ENCODE measurements at places on chromosomes 16 and 17. TPM values are rescaled to one million over a fixed set of nuclear protein-coding genes. Genes with fewer than 3 reads are reported as not detected.

DNA sequence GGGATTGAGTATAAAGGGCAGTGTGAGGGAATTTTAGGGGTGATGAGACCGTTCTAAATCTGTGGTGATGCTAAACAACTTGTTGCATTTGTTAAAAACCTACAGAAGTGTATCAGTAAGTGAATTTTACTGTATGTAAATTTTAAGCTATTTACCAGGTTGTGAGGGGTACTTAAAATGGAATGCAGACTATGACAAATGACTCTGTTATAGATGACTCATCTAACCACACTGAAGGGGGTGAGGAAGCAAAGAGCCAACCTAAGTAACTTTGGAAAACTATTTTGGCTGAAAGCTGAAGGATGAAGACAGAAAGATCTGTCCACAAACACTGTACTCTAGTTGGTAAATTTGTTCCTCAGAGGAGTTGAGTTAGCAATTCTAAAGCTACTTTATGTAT, 5.3 kb upstream of the MKS1 start:
- no peak for DNase-seq

Gene ANKRD40CL
- not detected for polyA plus RNA-seq

- DNase-seq: no peak
Observed at GRCh38 chr16:62549875-62550274, 513.6 kb upstream of the CDH8 start.

Gene PRSS33
- polyA plus RNA-seq: not detected

Gene OR3A2
- not detected for polyA plus RNA-seq

DNA sequence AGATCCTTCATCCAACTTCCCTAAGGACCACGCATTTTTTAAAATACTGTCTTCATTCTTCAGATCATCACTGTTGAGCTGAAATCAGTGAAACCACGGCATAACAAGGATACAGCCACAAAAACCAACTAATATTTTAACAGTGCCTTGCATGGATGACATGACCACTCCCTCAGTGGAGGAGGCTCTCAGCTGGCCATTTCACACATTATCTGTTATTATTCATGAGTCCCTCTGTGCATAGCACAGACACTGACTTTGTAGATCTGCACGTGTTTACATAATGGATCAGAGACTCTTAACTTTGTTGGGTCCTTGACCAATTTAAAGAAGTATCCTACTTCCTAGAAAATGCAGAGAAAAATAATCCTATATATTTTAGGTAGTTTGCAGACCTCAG, 104.8 kb upstream of the NUDT7 start:
- DNase-seq: no peak

Gene TPSAB1
- polyA plus RNA-seq: 5.8 TPM

Gene MPRIP
- polyA plus RNA-seq: 329 TPM

- no peak for DNase-seq
Observed at GRCh38 chr17:47244697-47245096, 8.9 kb upstream of the ITGB3 start.

Gene GCSH
- 42.5 TPM for polyA plus RNA-seq

DNA sequence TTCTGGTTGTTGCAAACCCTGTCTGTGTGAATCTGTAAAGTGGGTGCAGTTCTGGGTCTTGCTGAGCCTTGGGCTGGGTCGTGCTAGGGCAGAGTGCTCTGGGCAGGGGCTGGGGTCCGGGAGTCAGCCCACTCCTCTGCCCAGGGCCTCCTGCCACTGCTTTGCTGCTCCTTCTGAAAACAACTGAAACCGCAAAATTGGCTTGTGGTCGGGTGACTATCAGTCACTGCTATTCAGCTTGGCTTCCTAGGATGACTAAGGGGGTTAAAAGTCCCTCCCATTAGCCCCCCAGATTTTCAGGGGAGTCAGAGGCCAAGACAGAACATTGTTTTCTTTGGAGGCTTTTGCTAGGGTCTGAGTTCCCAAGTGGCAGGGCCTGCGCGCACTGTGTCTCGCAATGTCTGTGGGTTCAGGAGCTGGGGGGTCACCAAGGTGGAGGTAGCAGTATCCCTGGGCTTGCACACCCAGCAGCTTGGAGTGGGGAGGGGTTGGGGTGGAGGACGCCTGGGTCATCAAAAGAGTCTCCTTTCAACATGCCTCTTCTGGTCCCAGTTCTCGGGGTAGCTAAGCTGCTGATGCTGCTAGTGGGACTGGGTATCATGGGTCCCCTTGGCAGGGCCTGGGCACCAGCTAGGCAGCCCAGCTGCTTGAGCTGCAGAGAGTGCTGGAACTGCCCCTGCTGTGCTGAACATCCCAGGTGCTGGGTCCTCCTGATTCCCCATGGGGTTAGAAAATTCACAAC, 13.5 kb upstream of the TBX21 start:
- no peak for DNase-seq

DNA sequence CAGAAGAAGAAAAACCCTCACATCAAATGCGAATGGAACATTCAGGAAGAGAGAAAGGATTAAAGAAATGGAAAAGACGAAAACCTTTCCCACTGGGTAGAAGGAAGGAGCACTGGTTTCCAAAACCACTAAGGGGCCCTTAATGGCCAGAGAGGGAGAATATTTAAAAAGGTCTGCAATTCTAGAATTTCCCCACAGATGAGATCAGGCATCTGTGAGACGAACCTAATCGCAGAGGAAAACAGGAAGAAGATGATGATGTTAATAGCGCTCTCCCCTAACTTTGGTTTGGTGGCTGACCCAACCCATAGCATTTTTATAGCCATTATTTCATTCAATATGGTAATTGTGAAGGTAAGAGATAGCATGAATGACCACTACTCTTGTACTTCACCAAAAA, 32.8 kb downstream of the XYLT1 start:
- DNase-seq: no peak

DNA sequence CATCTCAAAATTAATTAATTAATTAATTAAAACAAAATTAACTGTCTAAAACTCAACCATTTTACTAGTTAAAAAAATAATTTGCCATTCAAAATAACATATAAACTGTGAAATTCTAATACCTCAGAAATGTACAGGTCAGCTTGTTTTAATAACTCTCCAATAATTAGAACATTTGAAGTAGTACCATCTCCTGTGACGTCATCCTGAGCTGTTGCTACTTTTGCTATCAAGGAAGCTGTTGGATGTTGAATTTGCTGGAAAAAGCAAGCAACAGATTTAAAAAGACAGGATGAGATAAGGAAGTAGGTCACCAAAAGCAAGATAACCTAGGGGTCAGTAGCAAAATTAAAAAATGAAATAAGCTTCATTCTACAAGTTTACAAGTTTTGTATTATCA, 2.8 kb downstream of the CCT6B start:
- no peak for DNase-seq

Gene CTRB2
- polyA plus RNA-seq: not detected

DNA sequence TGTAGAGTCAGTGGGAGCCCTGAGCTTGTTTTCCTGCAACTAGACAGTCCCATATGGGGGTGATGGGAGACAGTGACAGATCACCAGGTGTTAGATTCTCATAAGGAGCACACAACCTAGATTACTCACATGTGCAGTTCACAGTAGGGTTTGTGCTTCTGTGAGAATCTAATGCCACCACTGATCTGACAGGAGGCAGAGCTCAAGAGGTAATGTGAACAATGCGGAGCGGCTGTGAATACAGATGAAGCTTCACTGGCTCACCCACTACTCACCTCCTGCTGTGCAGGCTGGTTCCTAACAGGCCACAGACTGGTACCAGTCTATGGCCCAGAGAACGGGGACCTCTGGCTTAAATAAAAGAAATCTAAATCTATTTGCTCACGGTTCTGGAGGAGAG, 10.2 kb upstream of the HSD17B2 start:
- no peak for DNase-seq

Gene ITGB3
- polyA plus RNA-seq: 2.4 TPM

DNA sequence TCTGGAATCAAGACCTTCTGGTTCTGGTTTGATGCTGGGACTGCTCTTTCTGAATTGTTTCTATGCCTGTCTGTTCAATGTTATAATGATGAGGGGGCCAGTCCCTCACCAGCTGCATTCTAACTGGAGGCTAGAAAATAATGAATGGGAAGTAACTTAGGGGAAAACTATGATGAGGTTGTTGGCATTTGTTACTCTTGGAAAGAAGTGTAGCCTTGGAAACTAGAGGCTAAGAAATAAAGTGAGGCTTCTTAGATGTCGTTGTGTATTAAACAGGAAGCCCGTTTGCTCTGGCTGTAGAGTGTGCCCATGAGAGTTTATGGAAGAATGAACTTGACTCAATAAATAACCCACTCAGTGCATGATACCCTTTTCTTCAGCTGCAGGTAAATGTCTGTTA, 140.8 kb downstream of the PRKCA start:
- no peak for DNase-seq

GRCh38 chr16:14194721-14195120, 123.6 kb downstream of the MRTFB start:
- no peak for DNase-seq

- DNase-seq: no peak
Observed at GRCh38 chr17:44846206-44846605, 1.5 kb upstream of the HIGD1B start.

GRCh38 chr17:6923385-6923784, 72.5 kb upstream of the ALOX12 start:
- DNase-seq: no peak

DNA sequence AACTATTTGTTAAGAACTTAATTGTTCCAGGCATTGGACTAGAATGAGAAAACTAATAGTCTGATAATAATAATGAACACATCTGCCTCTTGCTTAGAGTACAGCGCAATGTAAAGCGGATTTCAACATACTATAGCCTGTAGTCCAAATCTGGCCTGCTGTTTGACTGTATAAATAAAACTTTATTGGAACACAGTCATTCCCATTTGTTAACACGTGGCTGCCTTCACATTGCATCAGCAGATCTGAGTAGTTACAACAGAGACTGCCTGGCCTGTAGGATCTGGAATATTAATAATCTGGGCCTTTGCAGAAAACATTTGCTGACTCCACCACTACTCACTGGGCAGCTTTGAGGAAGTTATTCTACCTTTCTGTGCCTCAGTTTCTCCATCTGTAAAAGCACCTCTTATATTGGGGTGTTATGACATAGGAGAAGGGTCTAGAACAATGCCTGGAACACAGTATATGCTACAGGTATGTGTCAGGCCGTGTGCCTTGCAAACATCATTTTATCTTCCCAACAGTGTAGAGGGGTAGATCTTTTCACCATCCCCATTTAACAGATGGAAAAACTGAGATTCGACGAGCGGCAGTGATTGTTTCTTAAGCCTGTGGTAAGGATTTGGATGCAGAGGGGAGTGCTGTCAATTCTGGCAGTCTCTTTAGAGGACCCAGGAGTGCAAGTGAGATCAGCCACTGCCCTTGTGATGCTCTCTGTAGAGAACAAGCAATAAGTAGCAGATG, 22.2 kb downstream of the PDILT start:
- DNase-seq: no peak

Gene MYH3
- 1.2 TPM for polyA plus RNA-seq

Gene KRT16
- 0.44 TPM for polyA plus RNA-seq

Gene ABCC12
- not detected for polyA plus RNA-seq

Gene C17orf78
- not detected for polyA plus RNA-seq

Gene SP6
- polyA plus RNA-seq: 1.9 TPM

Gene KCNG4
- not detected for polyA plus RNA-seq

Gene LPCAT2
- 8.1 TPM for polyA plus RNA-seq

Measured in heart right ventricle (tissue), 16 donors.